ENCODE measurements at places on chromosomes 4 and X. TPM values are rescaled to one million over a fixed set of nuclear protein-coding genes. Genes with fewer than 3 reads are reported as not detected.

Gene PF4V1
- total RNA-seq = not detected

Gene IL2
- not detected for total RNA-seq

Gene TMEM31
- total RNA-seq = not detected

Gene FRAS1
- 3.6 TPM for total RNA-seq

Gene RTL5
- total RNA-seq = 2.1 TPM

Gene WAS
- 0.73 TPM for total RNA-seq

Gene SH3D19
- 92.8 TPM for total RNA-seq

Gene CUL4B
- 90.0 TPM for total RNA-seq

Gene AMTN
- not detected for total RNA-seq

Gene BGN
- 479 TPM for total RNA-seq

Gene POU4F2
- total RNA-seq = not detected

Gene TRAM1L1
- 0.88 TPM for total RNA-seq

Gene ACE2
- total RNA-seq = not detected

Gene CASP6
- total RNA-seq = 35.4 TPM

Gene SRPX
- total RNA-seq = 104 TPM

Gene RBM46
- total RNA-seq = not detected

Gene RHOH
- total RNA-seq = not detected

Gene NKX3-2
- not detected for total RNA-seq

Gene ZCCHC13
- total RNA-seq = not detected

Gene FGFBP2
- not detected for total RNA-seq

Gene KLF8
- 1.0 TPM for total RNA-seq

Measured in endothelial cell of umbilical vein (primary cell).